ENCODE measurements at places on chromosomes 13 and 19.

GRCh38 chr13:73877399-73877798 is 256.8 kb downstream of the KLF12 start:
- no peaks in the 10 kb centered on the region for H3K27me3 ChIP-seq
- no peak overlapping the region for H3K27ac ChIP-seq
- no peaks in the 10 kb centered on the region for H3K36me3 ChIP-seq
- DNase-seq, result no peak
- no peak overlapping the region for H3K4me3 ChIP-seq

DNA sequence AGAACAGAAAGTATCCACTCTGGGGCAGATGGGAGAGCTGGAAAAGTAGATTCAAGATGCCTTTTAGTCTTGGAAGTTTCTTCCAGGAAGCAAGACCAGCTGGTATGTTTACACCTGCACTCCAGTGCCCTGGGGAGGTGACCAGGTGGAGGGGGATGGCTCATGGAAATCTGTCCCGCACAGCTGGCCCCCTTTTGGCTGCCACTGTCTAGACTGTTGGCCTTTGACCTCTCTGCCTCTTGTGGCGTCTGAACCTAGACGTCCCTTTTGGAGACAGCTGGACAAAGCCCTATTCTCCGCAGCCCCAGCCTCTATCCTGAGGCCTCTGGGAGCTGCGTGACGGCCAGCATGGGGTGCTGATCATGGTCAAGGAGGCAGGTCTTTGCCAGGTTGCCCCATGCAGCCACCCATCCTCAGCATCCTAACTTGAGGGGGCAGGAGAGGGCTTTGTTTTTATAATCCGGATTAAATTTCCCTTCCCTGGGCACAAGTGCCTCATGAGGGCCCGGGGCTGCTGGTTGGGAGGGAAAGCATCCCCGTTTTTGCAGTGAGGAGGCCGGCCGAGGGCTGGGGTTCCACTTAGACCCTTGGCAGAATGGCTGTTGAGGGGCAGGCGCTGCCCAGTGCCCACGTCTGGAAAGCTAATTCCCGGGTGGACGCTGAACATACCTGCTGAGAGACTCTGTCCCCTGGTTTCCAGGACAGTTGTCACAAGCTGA is 17.3 kb upstream of the GDF15 start:
- no peak overlapping the region for H3K4me3 ChIP-seq
- no peak overlapping the region for H3K27ac ChIP-seq
- no peaks in the 10 kb centered on the region for H3K27me3 ChIP-seq
- peaks cover 22% of the 10 kb centered on the region for H3K4me1 ChIP-seq

- no peaks in the 10 kb centered on the region for H3K36me3 ChIP-seq
- no peak overlapping the region for H3K27ac ChIP-seq
- no peaks in the 10 kb centered on the region for H3K4me1 ChIP-seq
- H3K4me3 ChIP-seq, result peak overlapping the region; percentile 66
Measured at GRCh38 chr19:3028305-3029064, 595 bp downstream of the TLE2 start.

DNA sequence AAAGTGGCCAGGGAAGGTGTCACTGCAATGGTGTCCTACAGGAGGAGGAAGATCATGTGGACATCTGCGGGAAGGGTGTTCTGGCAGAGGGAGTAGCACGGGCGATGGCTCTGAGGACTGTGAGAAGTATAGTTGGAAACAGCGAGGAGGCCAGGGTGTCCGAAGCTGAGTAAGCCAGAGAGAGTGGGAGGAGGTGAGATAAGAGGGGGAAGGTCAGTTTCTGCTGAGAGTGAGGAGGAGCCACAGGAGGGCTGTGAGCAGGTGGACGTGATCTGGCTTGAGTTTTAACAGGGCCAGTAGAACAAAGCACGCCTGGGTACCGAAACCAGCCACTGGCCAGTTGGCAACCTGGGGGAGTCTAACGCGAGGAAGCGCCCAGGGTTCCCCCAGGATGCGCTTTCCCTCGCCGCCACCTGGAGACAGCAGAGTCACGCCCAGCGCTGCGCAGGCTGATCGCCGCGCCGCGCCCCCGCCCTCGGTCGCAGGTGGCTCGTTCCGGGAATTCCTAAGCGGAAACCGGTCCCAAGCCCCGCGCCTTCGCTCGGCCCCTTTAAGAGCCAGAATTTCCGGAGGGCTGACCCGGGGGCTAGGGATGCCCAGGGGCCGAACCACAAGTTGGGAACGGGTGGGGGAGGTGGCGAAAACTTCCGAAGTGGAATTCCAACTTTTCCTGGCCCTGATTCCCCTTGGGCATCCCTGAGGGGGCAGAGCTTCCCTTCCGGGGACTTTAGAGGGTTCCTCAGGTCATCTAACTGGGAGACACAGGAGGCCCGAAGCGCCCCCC is 1.1 kb upstream of the LSR start:
- H3K4me1 ChIP-seq, result peaks cover 14% of the 10 kb centered on the region
- H3K4me3 ChIP-seq, result peak overlapping the region; percentile 92
- H3K27ac ChIP-seq, result peak overlapping the region; percentile 90
- no peaks in the 10 kb centered on the region for H3K36me3 ChIP-seq
- no peaks in the 10 kb centered on the region for H3K27me3 ChIP-seq

- no peaks in the 10 kb centered on the region for H3K36me3 ChIP-seq
- H3K27me3 ChIP-seq, result no peaks in the 10 kb centered on the region
- peaks cover 14% of the 10 kb centered on the region for H3K4me1 ChIP-seq
- peak; percentile 93 for DNase-seq
- H3K27ac ChIP-seq, result peak overlapping the region; percentile 57
- H3K4me3 ChIP-seq, result peak overlapping the region; percentile 21
Measured at GRCh38 chr19:13691569-13692435, 72.5 kb upstream of the MRI1 start.

GRCh38 chr19:12788042-12788681 is 3.1 kb upstream of the JUNB start:
- no peak for DNase-seq
- peaks cover 66% of the 10 kb centered on the region for H3K4me1 ChIP-seq
- no peaks in the 10 kb centered on the region for H3K36me3 ChIP-seq

GRCh38 chr13:38871275-38871674 is 119.4 kb downstream of the STOML3 start:
- H3K4me1 ChIP-seq, result no peaks in the 10 kb centered on the region
- no peaks in the 10 kb centered on the region for H3K36me3 ChIP-seq
- peaks cover 28% of the 10 kb centered on the region for H3K27me3 ChIP-seq

DNA sequence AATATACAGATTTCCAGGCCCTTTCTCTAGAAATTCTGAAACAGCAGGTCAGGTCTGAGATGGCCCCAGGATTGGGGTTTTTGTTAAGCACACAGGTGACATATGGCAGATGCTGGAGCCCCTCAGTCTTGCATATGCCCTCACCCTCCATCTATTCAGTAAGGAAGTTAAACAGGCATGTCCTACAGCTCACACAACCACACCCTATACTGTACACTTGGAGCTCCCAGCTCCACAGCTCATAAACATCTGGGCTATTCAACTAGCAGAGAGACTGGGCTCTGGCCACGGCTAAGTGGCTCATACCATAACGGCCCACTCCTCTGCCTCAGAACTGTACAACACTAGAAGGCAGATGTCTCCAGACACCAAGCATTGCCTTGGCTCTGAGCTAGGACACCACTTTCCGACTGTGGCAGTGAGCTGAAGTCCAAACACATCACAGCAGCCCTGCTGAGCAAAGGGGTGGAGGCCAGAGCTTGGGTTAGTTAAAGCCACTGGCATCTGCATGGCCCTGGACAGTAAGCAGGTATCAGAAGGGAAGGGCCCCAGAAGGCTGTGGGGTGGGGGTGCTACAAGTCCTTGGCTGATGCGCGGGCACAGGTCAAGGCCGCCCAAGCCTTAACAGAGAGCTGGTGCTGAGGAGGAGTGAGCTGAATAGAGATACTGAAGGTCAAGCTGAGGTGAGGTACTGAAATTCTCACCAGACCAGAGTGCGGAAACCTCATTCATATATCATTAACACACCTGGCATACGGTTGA is 79.1 kb downstream of the ABCC4 start:
- H3K27me3 ChIP-seq, result no peaks in the 10 kb centered on the region
- no peak overlapping the region for H3K4me3 ChIP-seq
- H3K4me1 ChIP-seq, result peaks cover 20% of the 10 kb centered on the region
- no peak for DNase-seq
- H3K36me3 ChIP-seq, result no peaks in the 10 kb centered on the region

- peak overlapping the region; percentile 57 for H3K4me3 ChIP-seq
- no peak for DNase-seq
Measured at GRCh38 chr19:15194938-15195337, 5.9 kb downstream of the NOTCH3 start.

- no peak overlapping the region for H3K4me3 ChIP-seq
- no peak for DNase-seq
- H3K27me3 ChIP-seq, result no peaks in the 10 kb centered on the region
- no peaks in the 10 kb centered on the region for H3K4me1 ChIP-seq
- no peak overlapping the region for H3K27ac ChIP-seq
Measured at GRCh38 chr13:95955255-95955654, 97.9 kb downstream of the UGGT2 start.

GRCh38 chr13:52924289-52925148 is 76.1 kb upstream of the PCDH8 start:
- no peak for DNase-seq
- H3K27ac ChIP-seq, result no peak overlapping the region
- no peaks in the 10 kb centered on the region for H3K36me3 ChIP-seq

- DNase-seq, result no peak
- H3K27me3 ChIP-seq, result no peaks in the 10 kb centered on the region
- no peak overlapping the region for H3K4me3 ChIP-seq
Measured at GRCh38 chr13:83117046-83117445, 765.2 kb downstream of the SLITRK1 start.

DNA sequence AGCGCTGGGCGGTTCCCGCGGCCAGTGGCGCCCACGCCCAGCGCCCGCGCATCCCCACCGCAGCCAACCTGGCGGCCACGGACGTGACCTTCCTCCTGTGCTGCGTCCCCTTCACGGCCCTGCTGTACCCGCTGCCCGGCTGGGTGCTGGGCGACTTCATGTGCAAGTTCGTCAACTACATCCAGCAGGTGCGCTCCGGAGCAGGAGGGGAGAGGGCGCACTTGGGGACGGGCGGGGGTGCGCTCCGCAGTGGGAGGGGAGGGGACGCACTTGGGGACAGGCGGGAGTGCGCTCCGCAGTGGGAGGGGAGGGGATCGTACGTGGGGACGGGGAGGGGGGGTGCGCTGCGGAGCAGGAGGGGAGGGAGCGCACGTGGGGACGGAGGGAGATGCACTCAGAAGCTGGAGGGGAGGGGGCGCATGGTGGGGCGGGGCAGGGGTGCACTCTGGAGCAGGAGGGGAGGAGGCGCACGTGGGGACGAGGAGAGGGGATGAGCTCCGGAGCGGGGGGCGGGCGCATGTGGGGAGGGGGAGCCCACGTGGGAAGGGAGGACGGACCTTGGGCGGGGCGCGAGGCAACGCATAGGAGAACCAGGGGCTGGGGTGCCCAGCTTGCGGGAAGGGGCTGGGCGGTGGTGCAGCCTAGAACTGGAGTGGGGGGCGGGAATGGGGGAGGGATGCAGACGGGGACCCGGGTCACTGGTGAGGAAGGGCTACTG is 1.5 kb downstream of the KISS1R start:
- peaks cover 7% of the 10 kb centered on the region for H3K27me3 ChIP-seq
- H3K4me1 ChIP-seq, result peaks cover 4% of the 10 kb centered on the region
- peak overlapping the region; percentile 61 for H3K4me3 ChIP-seq
- no peaks in the 10 kb centered on the region for H3K36me3 ChIP-seq
- peak; percentile 19 for DNase-seq

- H3K27me3 ChIP-seq, result no peaks in the 10 kb centered on the region
- H3K4me3 ChIP-seq, result no peak overlapping the region
- peaks cover 9% of the 10 kb centered on the region for H3K36me3 ChIP-seq
- no peaks in the 10 kb centered on the region for H3K4me1 ChIP-seq
Measured at GRCh38 chr19:5093297-5093928, 124.5 kb downstream of the KDM4B start.

DNA sequence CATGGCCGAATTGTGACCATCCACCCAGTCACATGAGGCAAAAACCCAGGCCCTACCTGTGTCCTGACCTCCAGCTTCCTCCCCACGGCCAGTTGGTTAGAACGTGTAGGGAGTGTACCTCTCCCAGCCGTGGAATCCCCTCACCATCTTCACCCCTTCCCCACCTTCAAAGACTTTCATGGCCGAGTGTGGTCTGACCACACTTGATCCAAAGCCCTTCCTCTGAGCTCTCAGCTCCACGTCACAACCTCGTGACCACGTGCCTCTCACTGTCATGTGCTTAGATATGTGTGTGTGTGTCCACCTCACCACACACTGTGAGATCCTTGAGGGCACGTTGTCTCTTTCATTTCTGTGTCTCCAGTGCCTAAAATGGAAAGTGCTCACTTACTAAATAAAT is 48.6 kb upstream of the UBE2L5 start:
- no peak for DNase-seq
- H3K4me3 ChIP-seq, result no peak overlapping the region
- no peaks in the 10 kb centered on the region for H3K36me3 ChIP-seq
- H3K27ac ChIP-seq, result no peak overlapping the region
- no peaks in the 10 kb centered on the region for H3K27me3 ChIP-seq
- peaks cover 15% of the 10 kb centered on the region for H3K4me1 ChIP-seq

- peak; percentile 21 for DNase-seq
- H3K4me3 ChIP-seq, result no peak overlapping the region
- no peak overlapping the region for H3K27ac ChIP-seq
- H3K27me3 ChIP-seq, result no peaks in the 10 kb centered on the region
- H3K4me1 ChIP-seq, result peaks cover 4% of the 10 kb centered on the region
Measured at GRCh38 chr19:17054746-17055145, 20.5 kb downstream of the HAUS8 start.

DNA sequence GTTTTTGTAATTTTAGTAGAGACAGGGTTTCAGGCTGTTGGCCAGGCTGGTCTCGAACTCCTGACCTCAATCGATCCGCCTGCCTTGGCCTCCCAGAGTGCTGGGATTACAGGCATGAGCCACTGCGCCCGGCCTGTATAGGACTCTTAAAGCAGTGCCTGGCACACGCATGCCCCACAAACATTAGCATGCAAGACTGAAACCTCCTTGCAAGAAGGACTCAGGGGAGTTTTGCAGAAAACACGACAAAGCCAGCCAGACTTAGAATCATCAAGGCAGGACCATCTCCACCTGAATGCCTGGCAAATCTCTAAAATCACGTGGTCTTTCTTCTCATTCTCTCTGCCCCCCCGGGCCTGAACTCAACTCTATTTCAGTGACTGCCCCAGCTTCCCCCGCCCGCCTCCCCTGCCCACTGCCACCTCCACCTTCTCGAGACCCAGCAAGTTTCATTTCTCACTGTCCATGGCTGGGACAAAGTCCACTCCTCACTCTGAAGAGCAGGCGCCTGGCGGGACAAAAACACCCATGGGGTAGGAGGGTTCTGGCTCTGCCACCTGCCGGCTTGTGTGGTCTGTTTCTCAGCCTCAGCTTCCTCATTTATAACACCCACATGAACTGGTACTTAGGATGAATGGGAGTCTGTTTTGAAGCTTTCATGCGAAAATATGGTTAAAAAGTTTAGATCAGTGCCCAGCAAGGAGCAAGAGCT is 2.4 kb downstream of the TICAM1 start:
- no peaks in the 10 kb centered on the region for H3K27me3 ChIP-seq
- no peaks in the 10 kb centered on the region for H3K36me3 ChIP-seq
- H3K4me3 ChIP-seq, result peak overlapping the region; percentile 40
- no peak overlapping the region for H3K27ac ChIP-seq
- DNase-seq, result no peak

GRCh38 chr13:33817513-33817900 is 442 bp upstream of the RFC3 start:
- no peaks in the 10 kb centered on the region for H3K27me3 ChIP-seq
- H3K4me3 ChIP-seq, result peak overlapping the region; percentile 98
- H3K36me3 ChIP-seq, result peaks cover 19% of the 10 kb centered on the region
- H3K27ac ChIP-seq, result peak overlapping the region; percentile 70

GRCh38 chr13:28750187-28751045 is 31.6 kb upstream of the SLC46A3 start:
- H3K27me3 ChIP-seq, result no peaks in the 10 kb centered on the region
- H3K4me3 ChIP-seq, result no peak overlapping the region
- H3K27ac ChIP-seq, result peak overlapping the region; percentile 41
- peaks cover 26% of the 10 kb centered on the region for H3K4me1 ChIP-seq
- no peaks in the 10 kb centered on the region for H3K36me3 ChIP-seq

GRCh38 chr19:31347828-31348392 is 1.3 kb downstream of the TSHZ3 start:
- H3K4me3 ChIP-seq, result no peak overlapping the region
- no peak overlapping the region for H3K27ac ChIP-seq
- H3K4me1 ChIP-seq, result no peaks in the 10 kb centered on the region
- DNase-seq, result no peak

Data from PC-3 (cell line).